ENCODE measurements at places on chromosomes 4 and X.
A peak's percentile ranks its signal among the peaks of the same experiment; 100 is the strongest.

- DNase-seq: no peak
Observed at GRCh38 chr4:94653095-94653649, 104.6 kb upstream of the BMPR1B start.

- no peak for DNase-seq
Observed at GRCh38 chr4:115515366-115515765, 401.9 kb upstream of the NDST4 start.

GRCh38 chr4:154132406-154132805 is 343.5 kb upstream of the SFRP2 start:
- DNase-seq: no peak

- no peak for DNase-seq
Observed at GRCh38 chr4:36081185-36081584, 163.1 kb downstream of the ARAP2 start.

GRCh38 chr4:113739197-113739596 is 22.3 kb downstream of the CAMK2D start:
- DNase-seq: no peak

DNA sequence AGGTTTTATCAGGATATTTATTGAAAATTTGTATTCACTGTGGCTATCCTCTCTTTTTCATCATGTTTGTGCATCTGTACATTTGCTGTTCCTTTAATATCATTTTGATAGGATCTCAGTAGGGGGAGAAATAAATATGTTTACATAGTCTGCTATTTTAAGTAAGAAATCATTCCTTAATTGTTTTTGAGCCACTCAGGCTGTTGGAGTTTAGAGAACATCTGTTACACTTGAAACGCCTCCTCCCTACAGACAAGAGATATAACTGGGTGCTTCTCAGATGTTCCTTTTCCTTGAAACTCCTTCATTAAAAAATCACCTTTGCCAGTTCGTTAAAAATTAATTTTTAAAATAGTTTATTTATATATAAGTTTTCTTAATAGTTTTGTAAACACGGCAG is 59.4 kb downstream of the QRFPR start:
- no peak for DNase-seq

DNA sequence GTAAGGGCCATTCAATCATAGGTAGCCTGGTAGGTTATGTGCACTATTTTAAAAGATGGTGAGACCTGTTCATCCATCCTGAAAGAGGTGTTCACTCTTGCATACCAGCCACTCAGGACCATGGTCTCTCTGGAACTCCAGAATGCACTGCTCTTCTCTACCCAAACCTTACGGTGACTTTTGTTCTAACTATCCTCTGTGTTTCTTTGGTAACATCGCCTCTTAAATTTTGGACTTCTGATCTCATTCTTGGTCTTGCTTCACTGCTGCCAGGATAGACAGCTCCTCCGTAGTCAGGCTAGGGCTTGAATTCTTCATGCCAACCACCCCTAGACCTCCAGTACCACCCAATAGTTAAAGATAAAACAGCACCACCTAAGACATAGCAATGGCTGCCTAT is 346.3 kb upstream of the GALNT7 start:
- DNase-seq: no peak

DNA sequence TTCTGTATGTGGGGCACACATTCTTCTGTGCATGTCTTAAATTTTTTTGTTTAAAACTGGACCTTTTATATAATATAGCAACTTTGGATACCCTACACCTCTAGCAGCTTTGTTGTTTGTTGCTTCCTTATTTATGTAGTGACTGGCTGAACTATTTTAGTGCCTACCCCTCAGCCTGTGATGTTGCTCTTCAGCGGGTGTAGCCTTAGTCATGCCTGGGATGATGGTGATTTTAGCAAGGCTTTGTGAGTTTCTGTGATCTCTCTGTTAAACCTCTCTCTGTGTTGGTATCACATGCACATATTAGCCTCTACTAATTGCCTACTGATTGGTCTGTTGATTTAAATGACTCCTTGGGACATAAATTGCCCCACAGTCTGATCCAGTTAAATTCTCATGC is 22.8 kb downstream of the USP9X start:
- no peak for DNase-seq

DNA sequence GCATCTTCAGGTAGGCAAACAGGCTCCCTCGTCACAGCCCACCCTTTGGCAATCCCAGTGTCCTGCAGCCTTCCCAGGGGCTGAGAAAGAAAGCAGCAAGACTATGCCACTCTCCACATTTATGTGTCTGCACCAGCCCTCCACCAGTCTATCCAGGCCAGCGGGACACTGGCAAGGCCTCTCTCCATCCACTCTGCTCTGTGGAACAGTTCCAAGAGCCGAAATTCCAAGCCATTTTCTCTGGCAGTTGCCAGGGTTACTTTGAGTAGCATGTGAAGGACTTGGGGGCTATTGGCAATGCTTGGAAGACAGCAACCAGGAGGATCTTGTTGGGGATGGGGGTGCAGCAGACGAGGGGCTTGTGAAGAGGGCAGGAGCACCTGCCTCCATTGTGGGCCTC is 52.1 kb downstream of the TSC22D3 start:
- DNase-seq: no peak

GRCh38 chr4:30837131-30837539 is 117.0 kb downstream of the PCDH7 start:
- DNase-seq: no peak

- DNase-seq: no peak
Observed at GRCh38 chr4:98689507-98690174, 31.2 kb upstream of the TSPAN5 start.

- DNase-seq: no peak
Observed at GRCh38 chr4:113423631-113424030, 337.9 kb downstream of the CAMK2D start.

- no peak for DNase-seq
Observed at GRCh38 chr4:118224243-118224829, 128.5 kb downstream of the PRSS12 start.

DNA sequence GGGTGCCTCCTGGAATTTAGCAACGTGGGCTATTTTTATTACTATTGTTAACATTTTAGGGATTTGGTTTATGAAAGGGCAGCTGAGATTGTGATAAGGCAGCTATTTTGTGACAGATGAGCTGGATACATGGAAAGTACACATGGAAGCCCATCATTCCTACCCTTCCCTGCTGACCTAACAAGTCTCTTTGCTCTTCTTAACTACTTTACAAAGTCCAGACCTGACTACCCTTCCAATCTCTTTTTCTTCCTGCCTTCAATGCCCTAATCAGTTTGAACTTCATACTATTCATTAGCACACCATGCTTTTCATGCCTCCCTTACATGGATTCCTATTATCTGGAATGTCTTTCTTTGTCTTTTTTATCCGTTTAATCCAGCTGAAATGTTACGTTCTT is 9.4 kb upstream of the AFP start:
- DNase-seq: no peak

GRCh38 chr4:117637347-117637746 is 396.9 kb upstream of the NDST3 start:
- no peak for DNase-seq

DNA sequence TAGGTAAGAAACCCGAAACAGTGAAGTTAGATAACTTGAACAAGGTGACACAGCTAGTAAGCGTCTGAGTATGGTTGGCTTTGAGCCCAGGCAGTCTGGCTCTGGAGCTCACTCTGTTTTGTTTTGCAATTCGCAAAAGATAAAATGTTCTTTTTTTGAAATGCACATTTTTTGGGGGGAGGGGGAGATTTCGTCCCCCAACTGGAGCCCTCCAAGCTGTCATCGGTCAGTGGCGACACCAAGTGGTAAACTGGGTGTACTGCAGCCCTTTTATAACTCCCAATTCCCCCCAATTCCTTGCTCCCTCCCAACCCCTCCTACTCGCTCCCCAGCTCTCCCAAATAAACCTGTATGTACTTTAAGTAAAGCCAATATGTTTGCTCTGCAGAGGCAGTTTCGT is 2.8 kb upstream of the CLCN5 start:
- no peak for DNase-seq

DNA sequence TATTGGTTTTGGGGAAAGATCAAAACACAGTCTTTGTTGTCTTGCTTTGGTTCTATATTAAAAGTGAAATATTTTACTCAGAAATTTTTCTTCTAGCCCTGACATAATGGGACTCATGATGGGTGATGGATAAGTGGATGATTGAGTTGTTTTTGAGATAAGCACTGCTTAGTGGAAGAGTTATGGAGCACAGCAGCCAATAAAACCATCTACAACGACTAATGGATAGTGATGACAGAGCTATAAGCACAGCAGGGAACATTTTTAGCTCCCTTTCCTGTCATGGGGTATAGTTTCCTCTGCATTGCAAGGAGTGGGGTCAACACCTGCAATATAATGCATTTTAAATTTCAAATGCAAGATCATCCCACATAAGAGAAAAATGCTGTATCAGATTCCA is 812.4 kb downstream of the STPG2 start:
- peak; percentile 42 for DNase-seq

DNA sequence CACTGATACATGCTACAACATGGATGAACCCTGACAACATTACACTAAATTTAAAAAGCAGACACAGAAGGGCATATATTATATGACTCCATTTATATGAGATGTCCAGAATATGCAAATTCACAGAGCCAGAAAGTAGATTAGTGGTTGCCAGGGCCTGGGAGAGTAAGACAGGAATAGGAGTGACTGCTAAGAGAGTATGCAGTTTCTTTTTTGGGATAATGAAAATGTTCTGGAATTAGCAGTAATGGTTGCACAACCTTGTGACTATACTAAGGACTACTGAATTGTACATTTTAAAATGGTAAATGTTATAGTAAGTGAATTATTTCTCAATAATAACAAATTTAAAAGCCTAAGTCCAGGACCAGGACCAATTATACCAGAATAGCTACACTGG is 29.5 kb upstream of the NUP54 start:
- no peak for DNase-seq

- DNase-seq: no peak
Observed at GRCh38 chr4:3856604-3857204, 90.5 kb downstream of the ADRA2C start.

DNA sequence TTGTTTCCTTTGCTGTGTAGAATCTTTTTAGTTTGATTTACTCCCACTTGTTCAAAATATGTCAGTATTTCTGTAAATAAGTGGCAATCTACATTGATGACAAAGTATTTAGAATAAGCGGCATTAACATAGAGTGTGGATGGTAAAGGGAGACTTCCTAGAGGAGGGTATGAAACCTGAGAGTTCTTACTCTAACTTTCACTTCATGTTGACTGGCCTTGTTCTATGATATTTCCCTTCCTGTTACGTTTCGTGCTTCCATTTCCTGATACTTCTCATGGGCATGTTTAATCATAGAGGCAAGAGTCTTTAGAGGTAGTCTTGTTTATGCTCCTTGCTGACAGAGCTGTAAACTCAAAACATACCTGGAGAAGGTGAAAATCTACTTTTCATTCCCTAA is 408.9 kb downstream of the GLUD2 start:
- no peak for DNase-seq

DNA sequence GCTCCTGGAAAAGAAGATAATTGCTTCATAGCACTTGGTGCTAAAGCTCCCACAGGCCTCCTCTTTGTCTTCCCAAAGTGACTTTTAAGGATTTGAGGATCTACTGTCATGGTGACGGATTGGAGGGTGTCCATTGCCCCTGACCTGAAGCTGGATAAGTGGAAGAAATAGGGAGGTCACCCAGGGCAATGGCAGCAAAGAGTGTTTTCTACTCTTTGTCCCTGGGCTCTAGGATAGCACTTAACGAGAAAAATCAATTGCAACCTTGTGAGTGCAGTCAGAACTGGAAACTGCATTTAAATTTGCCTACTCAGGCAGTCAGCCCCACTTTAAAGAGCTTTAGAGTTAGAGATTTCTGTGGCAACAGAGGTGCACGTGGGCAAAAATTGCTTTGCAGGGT is 43.7 kb upstream of the XK start:
- DNase-seq: peak; percentile 47

- DNase-seq: no peak
Observed at GRCh38 chrX:7019555-7019954, 128.0 kb upstream of the STS start.

DNA sequence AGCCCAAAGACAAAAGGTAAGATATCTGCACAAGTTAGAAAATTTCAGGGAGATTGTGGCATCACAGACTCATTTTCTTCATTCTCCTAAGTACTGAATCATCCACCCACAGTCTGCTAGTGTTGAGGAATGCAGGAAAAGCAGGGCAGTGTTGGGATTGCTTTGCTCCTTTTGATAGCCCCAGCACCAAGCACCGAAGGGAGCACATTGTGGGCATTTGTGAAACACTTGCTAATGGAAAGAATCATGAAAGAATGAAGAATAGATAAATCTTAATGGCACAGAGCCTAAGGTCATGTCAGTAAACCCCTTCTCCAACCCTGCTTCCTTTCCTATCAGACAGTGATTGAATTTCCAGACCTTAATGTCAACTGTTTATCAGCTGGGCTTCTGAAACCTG is 103.1 kb upstream of the GPRIN3 start:
- DNase-seq: no peak

DNA sequence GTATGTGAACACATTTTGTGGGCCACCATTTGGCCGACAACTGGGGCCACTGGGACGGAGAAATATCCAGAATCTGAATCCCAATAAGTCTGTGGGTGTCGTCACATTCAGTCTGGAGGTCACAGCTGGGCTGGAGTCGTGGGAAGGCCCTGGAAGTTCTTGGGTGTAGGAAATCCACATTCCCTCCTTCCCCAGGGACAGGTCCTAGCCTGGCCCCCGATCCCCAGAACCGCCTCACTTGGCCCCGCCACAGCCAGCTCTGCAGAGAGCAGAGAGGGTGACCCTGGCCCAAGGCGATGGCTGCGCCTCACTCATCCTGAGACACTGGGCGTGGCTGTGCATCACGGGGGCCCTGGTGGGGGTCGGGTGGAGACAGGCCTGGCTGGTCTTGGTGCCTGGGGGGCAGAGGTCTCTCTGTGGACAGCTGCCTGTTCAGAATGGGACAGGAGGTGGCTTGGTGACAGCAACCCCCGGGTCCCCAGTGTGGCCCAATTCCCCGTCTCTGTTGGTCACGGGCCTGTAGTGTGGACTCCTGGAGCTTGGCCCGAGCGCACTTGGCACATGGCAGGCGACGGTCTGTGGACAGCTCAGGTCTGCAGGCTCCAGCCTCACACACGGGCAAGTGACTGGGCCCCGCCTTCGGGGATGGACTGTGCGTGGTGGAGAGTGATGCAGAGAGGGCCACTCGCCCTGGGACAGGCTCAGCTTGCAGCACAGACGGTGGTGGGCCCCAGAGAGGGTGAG is 16.4 kb downstream of the DOK7 start:
- DNase-seq: no peak

GRCh38 chrX:38142610-38143009 is 78.1 kb downstream of the SRPX start:
- DNase-seq: no peak
